Hepatic stellate cell (primary cell): ENCODE measurements at places on chromosomes 12 and 14.

- DNase-seq: no peak
These were observed 6.0 kb downstream of the VPS37B start for GRCh38 chr12:122889761-122890520.

- no peak for DNase-seq
These were observed 100.3 kb downstream of the MYRFL start for GRCh38 chr12:69925291-69925690.

- DNase-seq: no peak
These were observed 466.1 kb downstream of the FUT8 start for GRCh38 chr14:65878586-65878985.

DNA sequence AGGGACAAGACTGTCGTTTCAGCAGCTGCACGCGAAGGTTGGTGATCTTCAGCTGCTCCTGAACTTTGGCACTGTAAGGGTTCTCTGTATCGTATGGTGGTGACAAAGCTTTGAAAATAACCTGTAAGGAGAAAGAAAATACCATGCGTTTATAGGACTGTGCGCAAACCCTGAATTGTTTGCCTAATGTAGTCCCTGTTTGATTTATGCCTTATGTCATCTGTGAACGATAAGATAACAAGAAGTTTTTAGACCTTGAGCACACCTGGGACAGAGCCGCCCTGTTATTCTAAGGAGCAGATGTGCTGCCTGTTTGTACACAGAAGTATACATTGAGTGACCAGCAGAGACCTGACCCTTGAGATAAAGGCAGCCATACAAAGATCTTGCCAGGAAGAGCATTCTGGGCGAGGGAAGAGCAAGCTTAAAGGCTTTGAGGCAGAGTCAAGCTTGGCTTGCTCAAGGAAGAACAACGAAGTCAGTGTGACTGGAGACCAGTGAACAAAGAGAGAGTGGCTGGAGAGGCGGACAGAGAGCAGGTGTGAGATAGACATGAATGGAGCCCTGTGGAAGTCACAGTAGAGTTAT is 52.4 kb downstream of the NTN4 start:
- DNase-seq: no peak

GRCh38 chr12:56338308-56339157 is at the start of gene IL23A:
Gene IL23A (plus strand): TSS chr12:56338884. CDS start chr12:56339045, 161 bp downstream.
- no peak for DNase-seq

GRCh38 chr12:26870491-26871419 is 37.8 kb upstream of the ITPR2 start:
- DNase-seq: no peak

DNA sequence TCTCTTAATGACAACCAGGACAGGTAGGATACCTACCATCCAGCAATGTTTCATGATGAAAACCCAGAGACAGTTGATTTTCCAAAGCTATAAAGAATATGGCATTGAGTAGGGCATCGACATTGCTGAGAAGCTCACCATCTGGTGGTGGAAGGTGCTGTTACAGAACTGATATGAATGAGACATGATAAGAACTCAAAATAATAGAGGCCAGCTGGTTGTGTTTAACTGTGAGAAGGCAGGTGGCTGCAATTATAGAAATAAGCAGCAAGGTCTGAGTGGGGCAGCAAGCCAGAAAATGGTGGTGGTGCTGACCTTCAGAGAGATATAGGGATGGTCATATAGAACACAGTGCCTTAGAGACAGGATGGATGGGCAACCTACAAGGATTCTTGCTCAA is 449.7 kb downstream of the BTG1 start:
- no peak for DNase-seq

DNA sequence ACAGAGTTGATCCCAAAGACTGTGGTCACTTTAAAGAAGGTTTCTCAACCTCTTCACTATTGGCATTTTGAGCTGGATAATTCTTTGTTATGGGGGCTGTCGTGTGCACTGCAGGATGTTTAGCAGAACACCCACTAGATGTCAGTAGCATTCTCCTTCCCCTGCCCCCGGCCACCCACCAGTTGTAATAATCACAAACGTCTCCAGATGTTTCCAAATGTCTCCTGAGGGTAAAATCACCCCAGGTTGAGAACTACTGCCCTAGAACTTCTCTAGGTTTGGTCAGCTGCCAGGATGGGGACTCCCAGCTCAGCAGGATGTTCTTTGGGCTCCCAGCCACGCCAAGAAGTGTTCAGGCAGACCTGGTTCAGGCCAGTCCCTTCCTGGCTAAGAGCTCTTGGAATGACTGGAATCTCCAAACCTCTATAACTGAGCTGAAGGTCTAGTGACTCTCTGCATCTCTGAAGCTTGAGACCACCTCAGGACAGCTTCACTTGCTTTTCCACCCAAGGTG is 12.5 kb upstream of the AJUBA start:
- DNase-seq: peak; percentile 55

DNA sequence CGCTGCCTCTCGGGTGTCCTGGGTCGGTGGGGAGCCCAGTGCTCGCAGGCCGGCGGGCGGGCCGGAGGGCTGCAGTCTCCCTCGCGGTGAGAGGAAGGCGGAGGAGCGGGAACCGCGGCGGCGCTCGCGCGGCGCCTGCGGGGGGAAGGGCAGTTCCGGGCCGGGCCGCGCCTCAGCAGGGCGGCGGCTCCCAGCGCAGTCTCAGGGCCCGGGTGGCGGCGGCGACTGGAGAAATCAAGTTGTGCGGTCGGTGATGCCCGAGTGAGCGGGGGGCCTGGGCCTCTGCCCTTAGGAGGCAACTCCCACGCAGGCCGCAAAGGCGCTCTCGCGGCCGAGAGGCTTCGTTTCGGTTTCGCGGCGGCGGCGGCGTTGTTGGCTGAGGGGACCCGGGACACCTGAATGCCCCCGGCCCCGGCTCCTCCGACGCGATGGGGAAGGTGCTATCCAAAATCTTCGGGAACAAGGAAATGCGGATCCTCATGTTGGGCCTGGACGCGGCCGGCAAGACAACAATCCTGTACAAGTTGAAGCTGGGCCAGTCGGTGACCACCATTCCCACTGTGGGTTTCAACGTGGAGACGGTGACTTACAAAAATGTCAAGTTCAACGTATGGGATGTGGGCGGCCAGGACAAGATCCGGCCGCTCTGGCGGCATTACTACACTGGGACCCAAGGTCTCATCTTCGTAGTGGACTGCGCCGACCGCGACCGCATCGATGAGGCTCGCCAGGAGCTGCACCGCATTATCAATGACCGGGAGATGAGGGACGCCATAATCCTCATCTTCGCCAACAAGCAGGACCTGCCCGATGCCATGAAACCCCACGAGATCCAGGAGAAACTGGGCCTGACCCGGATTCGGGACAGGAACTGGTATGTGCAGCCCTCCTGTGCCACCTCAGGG is 679 bp downstream of the ARF6 start:
- DNase-seq: peak; percentile 65

- DNase-seq: no peak
These were observed 40.3 kb downstream of the TMTC3 start for GRCh38 chr12:88182416-88182815.

DNA sequence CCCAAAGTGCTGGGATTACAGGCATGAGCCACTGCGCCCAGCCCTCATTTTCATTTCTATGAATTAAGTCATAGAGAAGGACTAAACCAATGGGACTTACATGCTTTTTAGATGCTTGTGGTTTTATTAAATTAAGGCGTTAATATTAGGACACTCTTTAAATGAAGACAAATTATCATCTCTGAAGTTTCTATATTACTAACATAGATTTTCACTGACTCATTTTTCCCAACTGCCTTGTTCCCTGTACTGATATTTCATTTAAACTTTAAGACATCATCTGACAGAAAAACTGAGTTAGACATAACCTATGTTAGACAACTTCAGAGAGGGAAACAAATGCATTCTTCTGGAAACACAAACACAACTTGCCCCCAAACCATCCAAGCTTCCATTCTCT is 99.8 kb downstream of the BTG1 start:
- DNase-seq: no peak

GRCh38 chr12:5254703-5255102 is 177.2 kb upstream of the NTF3 start:
- DNase-seq: no peak

- DNase-seq: no peak
These were observed 38.7 kb downstream of the P2RX4 start for GRCh38 chr12:121248622-121249021.

DNA sequence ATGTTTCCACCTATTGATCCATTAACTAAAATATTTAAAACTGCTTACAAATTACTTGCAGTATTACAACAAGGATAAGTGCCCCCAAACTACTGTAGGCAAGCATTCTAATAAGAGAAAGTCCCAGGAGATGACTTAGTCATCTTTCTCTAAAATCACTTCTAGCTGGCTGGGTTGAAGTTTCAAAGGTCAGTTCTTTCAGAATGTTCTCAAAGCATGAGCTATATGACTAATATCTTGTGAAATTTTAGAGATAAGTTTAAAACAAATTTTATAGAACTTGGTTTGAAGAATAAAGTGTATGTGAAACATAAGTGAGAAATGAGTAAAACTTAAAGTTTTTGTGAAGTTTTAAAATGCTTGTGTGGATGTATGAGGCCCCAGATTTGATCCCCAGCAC is 24.3 kb upstream of the OR6J1 start:
- peak; percentile 63 for DNase-seq

GRCh38 chr12:49955899-49956662 is 5.5 kb downstream of the AQP2 start:
- DNase-seq: no peak

- DNase-seq: no peak
These were observed 5.6 kb downstream of the TCTN1 start for GRCh38 chr12:110619534-110619953.

- no peak for DNase-seq
These were observed 31.1 kb upstream of the MAP1LC3B2 start for GRCh38 chr12:116528065-116528464.

DNA sequence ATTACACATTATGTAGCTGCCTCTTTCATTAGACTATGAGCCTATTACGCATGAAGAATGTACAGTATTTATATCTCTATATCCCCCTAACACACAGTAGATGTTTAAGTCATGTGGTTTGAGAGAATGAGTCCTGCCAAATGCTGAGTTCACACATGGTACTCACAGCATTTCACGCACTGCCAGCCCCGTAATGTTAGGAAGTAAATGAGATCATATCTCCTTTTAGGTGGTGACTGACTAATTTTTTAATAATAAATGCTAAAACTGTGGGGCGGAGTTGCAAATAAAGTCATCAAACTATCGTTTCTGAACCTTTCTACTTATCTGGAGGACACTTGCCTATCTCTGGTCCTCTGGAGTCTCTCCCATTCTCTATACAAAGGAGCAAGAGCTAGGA is 343.8 kb downstream of the ADAMTS20 start:
- DNase-seq: no peak

DNA sequence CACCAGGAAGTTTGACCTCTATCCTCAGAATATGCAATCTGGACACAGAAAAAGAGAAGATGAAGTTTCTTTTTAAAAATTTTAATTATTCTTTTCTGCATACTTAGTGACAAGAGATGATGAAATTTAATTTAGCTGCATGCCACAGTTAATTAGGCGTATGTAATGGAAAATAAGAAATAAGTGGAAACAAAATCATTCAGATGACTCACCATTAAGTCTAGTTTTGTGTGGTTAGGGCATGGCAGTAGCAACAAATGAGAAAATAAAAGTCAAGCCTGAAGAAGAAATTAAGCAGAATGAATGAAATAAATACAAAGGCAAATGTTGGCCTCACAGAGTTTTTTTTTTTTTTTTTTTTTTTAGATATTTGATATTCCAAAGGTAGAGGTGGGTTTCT is 30.9 kb upstream of the KLRD1 start:
- DNase-seq: no peak

- no peak for DNase-seq
These were observed 5.1 kb upstream of the CNIH1 start for GRCh38 chr14:54446161-54446693.

DNA sequence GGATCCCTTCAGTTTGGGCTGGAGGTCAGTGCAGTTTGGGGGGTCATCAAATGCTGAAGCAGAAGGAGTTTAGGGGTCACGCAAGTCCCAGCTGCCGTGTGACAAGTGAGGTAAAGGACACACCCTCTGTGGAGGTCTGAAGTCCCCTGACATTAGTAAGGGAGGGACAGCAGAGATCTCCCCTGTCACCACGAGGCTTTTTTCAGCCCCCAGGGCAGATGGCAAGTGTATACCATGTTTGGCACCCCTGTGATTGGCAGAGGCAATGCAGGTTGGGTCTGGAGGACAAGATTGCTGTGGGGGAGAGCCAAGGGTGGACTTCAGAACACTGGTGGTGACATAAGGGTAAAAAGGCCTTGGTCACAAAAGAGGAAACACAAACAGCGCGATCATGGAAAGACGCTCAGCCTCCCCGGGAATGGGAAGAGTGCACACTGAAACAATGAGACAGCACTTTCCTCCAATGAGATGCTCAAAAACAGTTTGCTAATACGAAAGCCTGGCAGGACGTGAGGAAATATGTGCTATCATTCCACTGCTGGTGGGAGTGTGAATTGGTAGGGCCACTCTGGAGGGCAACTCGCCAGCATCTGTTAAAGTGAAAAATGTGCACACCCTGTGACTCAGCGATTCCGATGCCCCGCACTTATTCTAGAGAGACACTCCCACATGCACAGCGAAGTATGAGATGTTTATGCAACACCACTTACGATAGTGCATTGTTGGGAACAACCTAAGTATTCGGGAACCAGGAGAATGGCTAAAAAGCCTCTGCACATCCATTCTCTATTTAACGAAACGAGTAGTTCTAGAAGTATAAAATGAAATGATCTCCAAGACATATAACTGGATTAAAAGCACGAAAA is 14.4 kb upstream of the CD27 start:
- peak; percentile 85 for DNase-seq

GRCh38 chr14:103141117-103141796 is 18.0 kb downstream of the TNFAIP2 start:
- DNase-seq: peak; percentile 68

DNA sequence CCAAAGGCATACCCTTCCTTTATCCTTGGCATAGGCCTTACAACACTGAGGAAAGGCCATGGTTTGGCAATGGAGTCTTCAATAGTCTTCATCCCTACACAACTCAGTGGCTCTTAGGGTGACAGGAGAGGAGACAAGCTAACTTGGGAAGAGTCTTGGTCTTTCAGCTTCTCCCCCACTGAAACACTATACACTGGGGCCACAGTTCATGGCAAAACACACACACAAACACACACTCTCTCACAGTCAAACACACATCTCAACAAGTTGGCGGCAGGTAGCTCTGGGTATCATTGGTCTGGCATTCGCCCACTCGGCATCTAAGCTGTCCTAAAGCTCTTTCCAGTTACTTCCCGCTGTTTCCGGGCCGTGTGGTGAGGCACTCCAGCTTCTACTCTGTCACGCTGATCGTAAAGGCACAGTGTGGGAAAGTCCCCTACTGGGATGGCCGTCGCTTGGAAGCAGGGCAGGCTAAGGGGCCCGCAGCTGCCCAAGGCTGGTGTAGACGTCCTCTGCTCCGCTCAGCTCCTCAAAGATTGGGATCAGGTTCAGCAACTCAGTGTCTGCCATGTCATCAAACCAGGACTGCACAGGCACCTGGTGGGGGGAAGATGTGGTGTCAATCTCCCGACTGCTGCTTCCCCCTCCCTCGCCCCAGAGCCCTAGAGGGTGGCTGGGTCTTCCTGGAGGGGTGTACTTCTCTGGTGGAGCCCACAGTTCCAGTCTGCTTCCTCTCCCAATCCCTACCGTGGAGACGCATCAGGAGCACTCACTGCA is 4.8 kb upstream of the AVIL start:
- no peak for DNase-seq

- no peak for DNase-seq
These were observed 210.0 kb upstream of the SEL1L start for GRCh38 chr14:81743605-81744004.

GRCh38 chr12:57431654-57432188 is 878 bp upstream of the R3HDM2 start:
- no peak for DNase-seq
